ENCODE measurements at places on chromosomes 7 and 10.

DNA sequence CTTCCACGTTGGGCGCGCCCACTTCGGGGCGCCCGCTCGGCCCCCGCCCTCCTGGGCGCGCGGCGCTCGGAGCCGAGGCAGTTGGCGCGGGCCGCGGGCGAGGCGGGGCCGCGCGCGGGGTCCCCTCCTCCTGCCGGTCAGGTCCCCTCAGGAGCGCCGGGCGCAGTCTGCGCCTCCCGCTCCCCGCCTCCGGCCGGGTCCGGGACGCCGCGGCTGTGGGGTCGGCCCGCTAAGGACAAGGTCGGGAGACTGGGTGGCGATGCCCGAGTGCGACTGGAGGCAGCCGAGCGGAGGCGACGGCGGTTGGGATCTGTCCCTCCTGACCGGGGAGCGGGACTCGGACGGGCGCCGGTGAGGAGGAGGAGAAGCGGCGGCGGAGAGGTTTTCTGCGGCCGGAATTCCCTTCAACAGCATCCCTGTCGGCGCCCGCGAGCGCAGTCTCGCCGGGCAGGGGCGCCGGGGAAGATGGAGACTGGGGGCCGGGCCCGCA, at the start of gene ATRNL1:
Gene ATRNL1 (plus strand): TSS at position 80 of the 490 bp plus-strand sequence. CDS start 386 bp downstream, at position 466.
- H3K4me3 ChIP-seq, result peak within 1 kb of the TSS; percentile 53
- no peak within 1 kb of the TSS for H3K27ac ChIP-seq
- peaks cover 58% of the 10 kb centered on the region for H3K27me3 ChIP-seq
- H3K36me3 ChIP-seq, result no peaks in the 10 kb centered on the region

- H3K27me3 ChIP-seq, result no peaks in the 10 kb centered on the region
- no peak overlapping the region for H3K27ac ChIP-seq
- no peak overlapping the region for H3K4me3 ChIP-seq
- H3K36me3 ChIP-seq, result no peaks in the 10 kb centered on the region
Observed at GRCh38 chr10:44413416-44413815, 28.5 kb upstream of the CXCL12 start.

GRCh38 chr7:106071999-106072714, 40.0 kb downstream of the SYPL1 start:
- H3K27me3 ChIP-seq, result no peaks in the 10 kb centered on the region
- H3K4me1 ChIP-seq, result peaks cover 20% of the 10 kb centered on the region
- no peak overlapping the region for H3K4me3 ChIP-seq
- peak overlapping the region; percentile 60 for H3K27ac ChIP-seq
- peak; percentile 96 for DNase-seq
- no peaks in the 10 kb centered on the region for H3K36me3 ChIP-seq

DNA sequence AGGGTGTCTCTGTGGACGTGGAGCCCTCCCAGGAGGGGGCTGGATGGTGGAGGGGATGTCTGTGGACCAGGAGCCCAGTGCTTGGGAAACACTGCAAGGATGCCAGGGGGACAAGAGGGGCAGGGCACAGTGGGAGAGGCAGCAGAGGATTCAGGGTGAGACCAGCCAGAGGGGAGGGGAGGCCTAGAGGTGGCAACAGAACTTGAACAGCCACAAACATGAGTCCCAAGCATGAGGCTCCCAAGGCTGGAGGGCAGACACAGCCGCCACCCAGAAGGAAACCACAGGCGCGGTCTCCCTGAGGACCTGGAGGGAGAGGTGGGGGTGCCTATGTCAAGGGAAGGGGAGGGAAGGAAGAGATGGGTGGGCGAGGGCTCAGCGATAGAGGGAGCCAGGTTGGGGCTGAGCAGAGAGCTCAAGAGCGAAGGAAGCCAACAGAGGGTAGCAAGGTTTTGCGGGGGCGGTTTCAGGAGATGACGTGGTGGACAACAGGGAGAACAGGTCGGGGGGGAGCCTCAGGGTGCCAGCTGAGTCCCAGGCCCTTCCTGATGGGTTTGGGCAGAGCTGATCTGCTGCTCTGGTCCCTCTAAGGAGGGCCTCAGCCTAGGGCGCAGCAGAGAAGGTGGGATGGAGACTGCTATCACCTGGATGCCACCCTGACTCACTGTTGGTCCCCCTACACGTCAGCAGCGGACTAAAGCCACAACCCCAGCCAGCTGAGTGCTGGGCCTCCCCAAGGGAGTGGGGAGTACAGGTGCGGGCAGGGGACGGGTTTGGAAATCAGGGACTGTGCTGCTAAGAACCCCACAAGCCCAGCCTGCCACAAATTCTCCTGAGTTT, 6.7 kb upstream of the PILRA start:
- H3K27ac ChIP-seq, result no peak overlapping the region
- H3K27me3 ChIP-seq, result no peaks in the 10 kb centered on the region
- no peaks in the 10 kb centered on the region for H3K4me1 ChIP-seq
- H3K4me3 ChIP-seq, result no peak overlapping the region

DNA sequence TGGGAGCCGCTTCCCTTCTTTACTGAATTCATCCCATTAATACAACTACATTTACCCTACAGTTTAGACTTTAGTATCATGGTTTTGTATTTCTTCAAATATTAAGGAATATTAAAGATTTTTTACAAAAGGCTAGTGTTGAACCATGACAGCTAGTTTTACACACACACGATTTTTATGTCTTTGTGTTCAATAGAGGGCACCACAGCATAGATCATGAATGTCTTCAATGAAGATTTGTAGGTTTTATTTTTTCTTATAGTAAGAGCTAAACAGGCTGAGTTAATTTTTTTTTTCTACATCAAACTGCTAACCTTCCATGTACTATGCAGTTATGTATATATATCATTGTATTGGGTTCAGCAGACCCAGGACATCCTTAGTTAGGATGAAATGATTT, 76.9 kb downstream of the SNX10 start:
- H3K4me3 ChIP-seq, result no peak overlapping the region
- DNase-seq, result peak; percentile 40
- no peaks in the 10 kb centered on the region for H3K27me3 ChIP-seq
- H3K27ac ChIP-seq, result no peak overlapping the region
- peaks cover 34% of the 10 kb centered on the region for H3K4me1 ChIP-seq
- no peaks in the 10 kb centered on the region for H3K36me3 ChIP-seq

- no peak overlapping the region for H3K27ac ChIP-seq
- no peak overlapping the region for H3K4me3 ChIP-seq
- peak; percentile 61 for DNase-seq
- peaks cover 11% of the 10 kb centered on the region for H3K4me1 ChIP-seq
Observed at GRCh38 chr7:28956608-28957063, 1.5 kb downstream of the TRIL start.

DNA sequence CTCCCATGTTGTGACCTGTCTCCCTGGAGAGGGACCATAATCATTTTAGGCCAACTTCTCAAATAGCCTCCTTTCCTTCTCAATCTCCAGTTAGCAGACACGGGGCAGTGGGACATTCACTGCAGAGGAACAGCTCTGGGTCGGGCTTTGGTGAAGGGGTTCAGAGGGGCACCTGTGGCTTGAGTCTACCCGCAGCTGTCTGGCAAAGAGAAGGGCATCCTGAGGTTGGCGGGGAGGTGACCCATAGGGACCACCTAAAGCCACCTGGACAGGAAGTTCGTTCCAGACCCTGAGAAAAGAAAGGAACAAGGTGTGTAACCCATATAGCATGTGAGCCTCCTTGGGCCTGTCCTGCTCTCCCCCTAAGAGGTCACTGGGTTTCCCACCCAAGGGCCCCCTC, 155.0 kb downstream of the OAT start:
- no peaks in the 10 kb centered on the region for H3K4me1 ChIP-seq
- no peak for DNase-seq
- no peaks in the 10 kb centered on the region for H3K27me3 ChIP-seq
- no peak overlapping the region for H3K4me3 ChIP-seq
- no peak overlapping the region for H3K27ac ChIP-seq

DNA sequence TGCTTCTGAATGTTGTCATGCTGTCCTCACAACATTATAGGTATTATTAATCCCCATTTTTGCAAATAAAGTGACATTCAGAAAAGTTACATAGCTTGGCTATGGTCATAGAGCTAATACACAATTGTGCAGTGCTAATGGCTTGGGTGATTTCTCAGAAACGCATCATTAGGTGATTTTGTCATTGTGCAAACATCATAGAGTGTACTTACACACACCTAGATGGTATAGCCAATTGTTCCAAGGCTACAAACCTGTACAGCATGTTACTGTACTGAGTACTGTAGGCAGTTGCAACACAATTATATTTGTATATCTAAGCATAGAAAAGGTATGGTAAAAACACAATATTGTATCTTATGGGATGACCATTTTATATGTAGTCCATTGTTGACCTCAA, 91.0 kb downstream of the BTAF1 start:
- no peak overlapping the region for H3K27ac ChIP-seq
- DNase-seq, result no peak
- peaks cover 4% of the 10 kb centered on the region for H3K4me1 ChIP-seq
- H3K27me3 ChIP-seq, result no peaks in the 10 kb centered on the region

DNA sequence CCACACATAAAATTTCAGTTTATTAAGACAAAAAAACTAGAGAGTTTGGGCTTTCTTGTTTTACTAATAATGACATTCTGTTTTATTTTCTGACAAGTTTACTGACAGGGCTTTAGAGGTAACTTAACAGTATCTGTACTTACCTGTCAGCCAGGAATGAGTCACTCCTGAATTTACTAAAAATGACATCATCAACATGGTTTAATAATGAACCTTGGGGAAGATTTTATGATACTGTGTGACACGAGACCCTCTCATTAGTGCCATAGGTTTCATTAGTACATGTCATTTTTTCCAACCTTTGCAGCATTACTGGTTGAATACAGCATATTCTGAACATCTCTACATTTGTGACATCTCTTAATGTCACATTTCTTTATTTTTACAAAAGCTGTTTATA, 131.1 kb downstream of the KCND2 start:
- no peaks in the 10 kb centered on the region for H3K27me3 ChIP-seq
- H3K27ac ChIP-seq, result no peak overlapping the region

- no peaks in the 10 kb centered on the region for H3K27me3 ChIP-seq
- no peak overlapping the region for H3K4me3 ChIP-seq
Observed at GRCh38 chr10:70576803-70577517, 25.6 kb downstream of the PRF1 start.

- peaks cover 50% of the 10 kb centered on the region for H3K4me1 ChIP-seq
- H3K4me3 ChIP-seq, result no peak overlapping the region
- H3K27me3 ChIP-seq, result no peaks in the 10 kb centered on the region
- H3K27ac ChIP-seq, result peak overlapping the region; percentile 94
- H3K36me3 ChIP-seq, result no peaks in the 10 kb centered on the region
Observed at GRCh38 chr10:58240531-58240930, 27.2 kb downstream of the IPMK start.

DNA sequence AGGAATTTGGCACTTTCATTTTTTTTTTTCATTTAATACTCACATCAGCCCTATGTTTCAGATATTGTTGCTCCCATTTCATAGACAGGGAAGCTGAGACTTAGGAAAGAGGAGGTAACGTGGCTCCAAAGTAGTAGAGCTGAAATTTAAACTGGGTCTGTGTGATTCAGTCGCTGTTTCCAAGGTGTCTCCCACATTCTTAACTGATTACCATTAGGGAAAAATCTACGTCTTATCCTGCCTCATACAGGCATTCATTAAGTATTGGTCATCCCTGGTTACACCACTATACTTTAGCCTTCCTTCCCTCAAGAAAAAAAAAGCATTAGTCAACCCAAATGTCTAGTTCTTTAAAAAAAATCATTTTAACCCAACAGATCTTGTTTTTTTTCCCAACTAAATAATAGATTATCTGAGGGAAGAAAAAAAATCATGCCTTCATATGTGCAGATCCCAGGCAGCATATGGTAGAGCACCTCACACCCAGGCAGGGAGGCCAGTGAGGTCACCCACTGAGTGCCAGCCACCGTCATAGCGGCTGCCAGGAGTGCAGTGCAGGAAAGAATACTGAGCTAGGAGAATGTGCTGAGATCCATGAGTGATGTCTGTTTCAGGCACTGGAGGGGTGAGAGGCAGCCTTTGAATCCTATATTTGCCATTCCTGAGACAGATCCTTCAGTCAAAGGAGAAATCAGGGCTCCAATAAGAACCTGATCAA, 59.0 kb upstream of the SORCS3 start:
- H3K27me3 ChIP-seq, result no peaks in the 10 kb centered on the region
- no peak for DNase-seq
- H3K27ac ChIP-seq, result no peak overlapping the region
- H3K4me1 ChIP-seq, result no peaks in the 10 kb centered on the region
- no peaks in the 10 kb centered on the region for H3K36me3 ChIP-seq

GRCh38 chr7:18400275-18400674, 95.3 kb upstream of the HDAC9 start:
- H3K4me1 ChIP-seq, result no peaks in the 10 kb centered on the region
- DNase-seq, result no peak
- H3K4me3 ChIP-seq, result no peak overlapping the region
- no peak overlapping the region for H3K27ac ChIP-seq
- no peaks in the 10 kb centered on the region for H3K27me3 ChIP-seq

- no peak for DNase-seq
- no peak overlapping the region for H3K4me3 ChIP-seq
- H3K36me3 ChIP-seq, result no peaks in the 10 kb centered on the region
- no peaks in the 10 kb centered on the region for H3K4me1 ChIP-seq
Observed at GRCh38 chr7:155418304-155418703, 39.6 kb upstream of the EN2 start.

GRCh38 chr7:84800846-84801245, 386.0 kb downstream of the SEMA3D start:
- no peaks in the 10 kb centered on the region for H3K36me3 ChIP-seq
- no peak overlapping the region for H3K27ac ChIP-seq

- no peaks in the 10 kb centered on the region for H3K27me3 ChIP-seq
- DNase-seq, result no peak
- H3K4me3 ChIP-seq, result no peak overlapping the region
- no peaks in the 10 kb centered on the region for H3K36me3 ChIP-seq
- no peak overlapping the region for H3K27ac ChIP-seq
Observed at GRCh38 chr7:36844374-36844773, 120.1 kb upstream of the AOAH start.

GRCh38 chr7:156026603-156027002, 214.3 kb upstream of the SHH start:
- no peak overlapping the region for H3K27ac ChIP-seq
- no peaks in the 10 kb centered on the region for H3K27me3 ChIP-seq
- no peak overlapping the region for H3K4me3 ChIP-seq

- H3K27ac ChIP-seq, result peak overlapping the region; percentile 32
- no peaks in the 10 kb centered on the region for H3K36me3 ChIP-seq
- H3K4me3 ChIP-seq, result peak overlapping the region; percentile 67
Observed at GRCh38 chr7:131556909-131557651, 652 bp upstream of the PODXL start.

DNA sequence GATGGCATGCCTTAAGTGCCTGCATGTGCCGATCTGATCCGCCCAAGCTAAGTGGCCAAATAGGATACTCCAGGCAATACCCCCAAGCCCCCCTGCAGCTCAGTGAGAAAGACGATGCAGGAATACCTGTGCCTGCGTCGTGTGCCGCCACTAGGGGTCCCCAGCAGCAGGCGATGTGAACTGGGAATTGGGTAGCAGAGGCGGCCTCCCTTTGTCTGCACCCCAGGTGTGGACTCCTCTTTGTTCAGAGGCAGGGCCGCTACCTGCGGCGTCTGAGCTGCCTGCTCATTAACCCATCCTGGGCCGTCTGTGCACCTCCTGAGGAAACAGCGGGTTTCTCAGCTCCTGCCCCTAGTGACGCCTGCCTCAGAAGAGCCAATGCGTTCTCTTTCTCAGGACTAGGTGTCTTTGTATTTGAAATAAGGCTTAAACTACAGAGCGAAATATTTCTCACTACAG, 4.8 kb upstream of the CHN2 start:
- H3K4me1 ChIP-seq, result peaks cover 3% of the 10 kb centered on the region
- peak; percentile 49 for DNase-seq
- peaks cover 19% of the 10 kb centered on the region for H3K27me3 ChIP-seq
- H3K27ac ChIP-seq, result no peak overlapping the region
